ENCODE measurements at places on chromosomes 1 and 21. TPM values are rescaled to one million over a fixed set of nuclear protein-coding genes. Genes with fewer than 3 reads are reported as not detected.

The NHLH1 gene
- 0.20 TPM for total RNA-seq

The DNM3 gene
- 1.8 TPM for total RNA-seq

The KCNT2 gene
- 0.78 TPM for total RNA-seq

The GJA5 gene
- total RNA-seq, result 0.37 TPM

The GRHL3 gene
- not detected for total RNA-seq

The LCE1A gene
- not detected for total RNA-seq

The C1orf94 gene
- total RNA-seq, result under 0.01 TPM

The LRRC53 gene
- total RNA-seq, result not detected

The RBM11 gene
- not detected for total RNA-seq

The SLAMF6 gene
- total RNA-seq, result not detected

The DEGS1 gene
- 59.4 TPM for total RNA-seq

The BCL2L15 gene
- total RNA-seq, result 0.59 TPM

The FAM163A gene
- not detected for total RNA-seq

The SHISAL2A gene
- not detected for total RNA-seq

The LCE2B gene
- not detected for total RNA-seq

The DOP1B gene
- total RNA-seq, result 7.4 TPM

The EPB41 gene
- total RNA-seq, result 9.0 TPM

The RGL1 gene
- total RNA-seq, result 25.4 TPM

The OR6K6 gene
- total RNA-seq, result not detected

The PERM1 gene
- not detected for total RNA-seq

The OR2T2 gene
- total RNA-seq, result not detected

The TNFRSF1B gene
- total RNA-seq, result 21.7 TPM

The AMY2B gene
- total RNA-seq, result 3.3 TPM

The OR14K1 gene
- total RNA-seq, result not detected

The CFAP141 gene
- total RNA-seq, result not detected

The POGZ gene
- 21.3 TPM for total RNA-seq

The FCAMR gene
- not detected for total RNA-seq

The MAGI3 gene
- 11.7 TPM for total RNA-seq
